ENCODE measurements at places on chromosomes 13 and 19. TPM values are rescaled to one million over a fixed set of nuclear protein-coding genes. Genes with fewer than 3 reads are reported as not detected.
A peak's percentile ranks its signal among the peaks of the same experiment; 100 is the strongest.

- H3K4me3 ChIP-seq = no peak overlapping the region
- H3K27ac ChIP-seq = no peak overlapping the region
- H3K4me1 ChIP-seq = peaks cover 11% of the 10 kb centered on the region
- no peaks in the 10 kb centered on the region for H3K27me3 ChIP-seq
- H3K36me3 ChIP-seq = no peaks in the 10 kb centered on the region
These were observed 7.8 kb downstream of the MAG start for GRCh38 chr19:35299523-35300338.

The SCAMP4 gene
- 20.7 TPM for total RNA-seq

DNA sequence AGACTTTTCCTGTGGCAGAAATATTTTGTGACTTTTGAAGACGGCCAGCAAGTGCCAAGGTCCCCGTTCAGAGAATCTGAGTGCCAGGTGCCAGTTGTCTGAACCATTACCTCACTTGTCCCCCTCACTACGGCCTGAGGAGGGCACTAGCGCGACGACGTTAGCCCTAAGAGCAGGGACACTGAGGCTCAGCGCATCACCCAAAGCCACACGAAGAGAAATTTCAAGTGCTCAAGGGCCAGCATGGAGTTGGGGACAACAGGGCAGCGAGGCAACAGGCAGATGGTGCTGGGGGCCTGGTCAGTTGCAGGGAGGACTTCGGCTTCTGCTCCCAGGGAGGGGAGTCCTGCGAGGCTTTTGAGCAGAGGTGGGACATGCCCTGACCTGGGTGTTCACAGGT lies 9.5 kb upstream of the TYK2 start:
- H3K27ac ChIP-seq = peak overlapping the region; percentile 77
- no peak overlapping the region for H3K4me3 ChIP-seq
- DNase-seq = no peak

The PAF1 gene
- 113 TPM for total RNA-seq

GRCh38 chr19:39046037-39046821 lies 13.9 kb upstream of the FBXO27 start:
- DNase-seq = no peak
- no peaks in the 10 kb centered on the region for H3K27me3 ChIP-seq
- no peak overlapping the region for H3K27ac ChIP-seq

GRCh38 chr13:107563099-107563925 lies 652.0 kb downstream of the LIG4 start:
- no peak overlapping the region for H3K27ac ChIP-seq
- no peaks in the 10 kb centered on the region for H3K4me1 ChIP-seq
- H3K4me3 ChIP-seq = no peak overlapping the region
- H3K36me3 ChIP-seq = no peaks in the 10 kb centered on the region

DNA sequence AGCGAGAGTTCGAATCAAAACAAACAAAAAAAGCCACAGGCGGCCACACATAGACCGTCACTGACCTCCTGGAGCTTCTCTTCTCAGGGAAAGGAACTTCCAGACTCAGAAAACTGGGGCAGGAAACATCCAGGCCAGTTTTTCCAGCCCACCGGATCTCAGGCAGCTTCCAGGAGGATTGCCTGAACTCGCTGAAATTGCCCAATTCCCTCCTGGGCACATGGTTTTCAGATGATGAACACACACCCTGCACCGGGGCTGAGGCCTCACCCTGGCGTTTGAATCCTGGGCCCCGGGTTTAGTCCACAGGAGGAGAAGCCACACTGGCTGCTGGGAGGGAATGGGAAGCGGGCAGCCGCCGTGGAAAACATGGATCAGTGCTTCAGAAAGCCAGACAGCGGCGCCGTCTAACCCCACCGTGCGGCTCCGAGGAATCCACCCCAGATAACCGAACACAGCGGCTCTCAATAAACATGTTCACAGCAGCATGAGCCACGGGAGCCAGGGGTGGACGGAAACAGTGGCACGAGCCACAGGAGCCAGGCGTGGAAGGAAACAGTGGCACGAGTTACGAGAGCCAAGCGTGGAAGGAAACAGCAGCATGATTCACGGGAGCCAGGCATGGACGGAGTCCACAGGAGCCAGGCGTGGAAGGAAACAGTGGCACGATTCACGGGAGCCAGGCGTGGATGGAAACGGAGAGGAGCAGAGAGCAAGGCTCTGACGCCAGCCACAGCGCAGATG lies 18.2 kb upstream of the PTBP1 start:
- H3K27ac ChIP-seq = no peak overlapping the region
- H3K27me3 ChIP-seq = no peaks in the 10 kb centered on the region
- no peaks in the 10 kb centered on the region for H3K4me1 ChIP-seq
- DNase-seq = no peak
- no peak overlapping the region for H3K4me3 ChIP-seq
- H3K36me3 ChIP-seq = no peaks in the 10 kb centered on the region

DNA sequence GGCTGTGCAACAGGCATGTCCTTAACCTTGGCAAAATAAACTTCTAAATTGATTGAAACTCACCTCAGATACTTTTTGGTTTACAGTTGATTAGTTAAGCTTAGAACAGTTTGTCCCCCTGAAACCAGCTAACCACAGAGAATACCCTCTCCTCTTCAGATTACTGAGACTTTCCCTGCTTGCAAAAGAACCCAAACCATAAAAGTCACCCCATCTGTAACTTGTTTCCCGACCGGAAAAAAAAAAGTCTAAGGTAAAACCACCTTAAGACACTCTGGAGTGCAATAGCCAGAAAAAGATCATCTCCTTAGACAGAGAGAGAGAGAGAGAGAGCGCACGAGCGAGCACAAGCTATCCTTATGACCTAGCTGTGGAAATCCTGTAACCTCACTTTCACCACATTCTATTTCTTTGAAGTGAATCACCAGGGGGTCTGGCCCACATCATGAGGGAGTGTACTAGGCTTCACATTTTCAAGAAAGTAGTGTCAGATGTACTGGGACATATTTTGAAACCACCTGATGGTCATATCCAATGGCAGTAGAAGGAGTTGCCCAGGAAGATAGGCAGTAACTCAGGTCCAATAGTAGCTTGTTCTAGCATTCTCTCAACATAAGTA lies 11.1 kb upstream of the GTF2F2 start:
- no peaks in the 10 kb centered on the region for H3K4me1 ChIP-seq
- no peak overlapping the region for H3K4me3 ChIP-seq
- DNase-seq = no peak
- H3K27ac ChIP-seq = peak overlapping the region; percentile 4
- peaks cover 13% of the 10 kb centered on the region for H3K27me3 ChIP-seq

- H3K4me1 ChIP-seq = no peaks in the 10 kb centered on the region
- DNase-seq = no peak
- peaks cover 2% of the 10 kb centered on the region for H3K36me3 ChIP-seq
- no peak overlapping the region for H3K27ac ChIP-seq
- H3K27me3 ChIP-seq = peaks cover 35% of the 10 kb centered on the region
These were observed 24.7 kb downstream of the ZNRF4 start for GRCh38 chr19:5479958-5480357.

DNA sequence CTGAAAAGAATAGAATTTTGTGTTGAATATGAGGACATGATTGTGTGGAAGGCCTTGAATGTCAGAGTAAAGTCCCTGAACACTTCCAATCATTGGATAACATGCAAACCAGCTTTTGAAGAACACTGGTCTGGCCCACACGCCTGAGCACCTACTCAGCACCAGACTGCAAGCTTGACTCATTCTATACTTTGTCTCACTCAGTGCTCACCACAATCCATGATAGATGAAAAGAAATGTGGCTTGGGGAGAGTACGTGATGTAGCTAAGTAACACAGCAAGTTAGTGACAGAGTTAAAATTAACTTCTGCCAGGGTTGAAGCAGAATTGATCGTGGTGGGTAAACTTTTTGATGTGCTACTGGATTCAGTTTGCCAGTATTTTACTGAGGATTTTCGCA lies 12.0 kb downstream of the DLEU7 start:
- H3K4me1 ChIP-seq = no peaks in the 10 kb centered on the region
- H3K36me3 ChIP-seq = no peaks in the 10 kb centered on the region
- no peak for DNase-seq

GRCh38 chr19:4354282-4354681 lies 10.9 kb downstream of the MPND start:
- no peak for DNase-seq
- peaks cover 6% of the 10 kb centered on the region for H3K4me1 ChIP-seq
- no peak overlapping the region for H3K27ac ChIP-seq

GRCh38 chr13:113144255-113144629 lies 14.2 kb upstream of the PROZ start:
- peaks cover 2% of the 10 kb centered on the region for H3K4me1 ChIP-seq
- DNase-seq = no peak
- no peak overlapping the region for H3K27ac ChIP-seq
- H3K4me3 ChIP-seq = no peak overlapping the region

The TUBB4A gene
- total RNA-seq = 1.6 TPM

GRCh38 chr13:97003071-97003470 lies 8.8 kb upstream of the OXGR1 start:
- H3K27me3 ChIP-seq = peaks cover 53% of the 10 kb centered on the region
- no peak for DNase-seq
- no peaks in the 10 kb centered on the region for H3K4me1 ChIP-seq
- H3K4me3 ChIP-seq = no peak overlapping the region
- no peaks in the 10 kb centered on the region for H3K36me3 ChIP-seq
- H3K27ac ChIP-seq = no peak overlapping the region

DNA sequence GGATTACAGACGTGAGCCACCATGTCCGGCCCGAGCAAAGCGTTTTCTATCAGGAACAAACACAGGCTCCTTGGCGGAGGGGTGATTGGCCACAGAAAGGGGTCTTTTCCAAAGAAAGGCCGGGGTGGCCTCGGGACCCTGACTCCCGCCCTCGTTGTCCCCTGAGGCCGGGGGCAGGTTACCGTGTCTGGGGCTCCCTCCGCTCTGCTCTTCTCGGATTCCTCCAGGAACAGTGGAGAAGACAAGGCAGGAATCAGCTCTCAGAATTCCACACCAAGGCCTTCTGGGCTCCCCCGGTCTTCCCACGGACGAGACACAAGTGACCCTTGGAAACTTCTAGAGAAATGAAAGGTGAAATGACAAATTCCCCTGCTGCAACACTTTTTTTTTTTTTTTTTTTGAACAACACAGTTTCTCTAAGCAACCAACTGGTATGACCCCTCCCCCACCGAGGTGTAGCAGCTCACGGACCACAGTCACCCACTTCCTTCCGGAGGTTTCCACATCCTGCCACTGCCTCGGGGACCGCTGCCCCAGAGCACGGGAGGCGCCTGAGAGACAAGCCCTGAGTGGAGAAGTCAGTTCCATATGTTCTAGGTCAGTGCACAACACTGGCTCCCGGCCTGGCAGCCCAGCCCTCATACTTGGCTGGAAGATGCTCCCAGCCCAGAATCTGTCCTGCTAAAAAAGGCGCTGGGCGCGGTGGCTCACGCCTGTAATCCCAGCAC lies 11.0 kb downstream of the MOB3A start:
- peak overlapping the region; percentile 99 for H3K27ac ChIP-seq
- H3K27me3 ChIP-seq = no peaks in the 10 kb centered on the region
- peaks cover 6% of the 10 kb centered on the region for H3K36me3 ChIP-seq
- peak; percentile 88 for DNase-seq
- peak overlapping the region; percentile 98 for H3K4me3 ChIP-seq

DNA sequence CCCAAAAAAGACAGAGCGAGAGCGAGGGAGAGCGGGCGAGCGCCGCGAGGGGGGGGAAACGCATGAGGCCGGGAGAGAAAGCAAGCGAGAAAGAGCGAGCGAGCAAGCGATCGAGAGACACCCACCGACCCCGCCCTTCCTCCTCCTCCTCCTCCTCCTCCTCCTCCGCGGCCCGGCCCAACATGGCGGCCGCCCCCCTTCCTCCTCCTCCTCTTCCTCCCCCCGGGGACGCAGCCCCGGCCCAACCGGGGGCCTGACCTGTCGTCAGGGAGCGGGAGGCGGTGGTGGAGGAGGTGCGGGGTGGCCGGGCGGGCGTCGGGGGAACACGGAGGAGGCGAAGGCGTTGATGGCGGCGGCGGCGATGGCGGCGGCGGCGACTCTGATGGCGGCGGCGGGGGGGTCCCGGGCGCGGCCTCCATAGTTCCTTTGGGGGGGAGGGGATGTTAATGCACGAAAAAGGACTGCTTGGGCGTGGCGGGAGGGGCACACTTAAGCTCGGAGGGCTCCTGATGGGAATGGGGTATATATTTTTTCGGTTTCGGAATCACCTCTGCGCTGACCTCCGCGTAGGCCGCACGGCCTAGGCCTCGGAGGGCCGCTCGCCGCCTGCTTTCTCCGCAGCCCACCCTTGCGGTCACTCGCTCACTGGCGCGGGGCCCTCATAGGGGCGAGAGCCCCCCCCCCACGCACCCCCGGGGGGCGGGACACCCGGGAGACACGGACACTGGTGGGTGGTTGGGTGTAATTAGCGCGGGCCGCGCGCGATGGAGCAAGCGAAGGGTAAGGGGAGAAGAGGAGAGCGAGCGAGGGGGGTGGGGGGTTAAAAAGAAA lies 1.2 kb downstream of the ZC3H4 start:
- H3K36me3 ChIP-seq = peaks cover 12% of the 10 kb centered on the region
- H3K27me3 ChIP-seq = no peaks in the 10 kb centered on the region

- H3K36me3 ChIP-seq = no peaks in the 10 kb centered on the region
- no peaks in the 10 kb centered on the region for H3K4me1 ChIP-seq
- DNase-seq = no peak
- no peak overlapping the region for H3K27ac ChIP-seq
- peaks cover 10% of the 10 kb centered on the region for H3K27me3 ChIP-seq
These were observed 270.4 kb downstream of the TEX29 start for GRCh38 chr13:111590796-111591195.

GRCh38 chr13:45779901-45780300 lies 71.7 kb downstream of the SIAH3 start:
- no peak overlapping the region for H3K4me3 ChIP-seq
- no peak overlapping the region for H3K27ac ChIP-seq

The SLC25A42 gene
- total RNA-seq = 18.9 TPM

The IGFL4 gene
- not detected for total RNA-seq

DNA sequence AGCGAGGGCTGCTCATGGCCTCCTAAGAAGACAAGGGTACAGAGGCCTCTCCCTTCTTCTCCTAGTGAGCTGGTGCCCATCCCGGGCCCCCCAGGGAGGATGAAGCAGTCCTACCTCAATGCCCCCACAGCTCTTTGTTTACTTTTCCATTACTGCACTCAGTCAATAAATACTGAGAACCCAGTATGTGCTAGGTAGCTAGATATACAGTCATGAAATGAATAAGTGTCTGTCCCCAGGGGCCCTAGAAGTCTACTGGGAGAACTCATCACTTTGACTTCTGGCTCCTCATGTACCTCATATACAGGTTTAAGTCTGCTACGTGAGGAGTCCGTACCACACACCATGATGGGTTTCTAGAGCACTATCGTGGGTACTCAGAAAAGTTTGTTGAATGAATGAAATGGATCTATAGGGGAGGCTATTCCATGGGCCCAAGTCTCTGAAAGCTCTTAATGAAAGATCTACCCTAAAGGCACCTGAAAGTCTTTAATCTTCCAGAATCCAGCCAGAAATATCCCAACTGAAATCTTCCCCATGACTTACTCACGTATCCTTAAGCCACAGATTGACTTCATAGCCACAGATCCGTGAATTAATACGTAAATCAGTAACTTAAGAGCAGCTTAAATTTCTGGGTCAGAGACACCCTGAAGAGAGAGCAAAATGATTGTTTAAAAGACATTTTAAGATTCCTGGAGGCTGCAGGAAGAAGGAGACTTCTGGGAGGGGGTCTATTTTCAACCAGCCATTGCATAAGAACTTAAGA lies 51.6 kb upstream of the POMP start:
- H3K36me3 ChIP-seq = no peaks in the 10 kb centered on the region
- no peak for DNase-seq
- H3K4me1 ChIP-seq = peaks cover 20% of the 10 kb centered on the region
- no peak overlapping the region for H3K4me3 ChIP-seq

All from T-helper 17 cell (primary cell).